Calu3 (cell line): ENCODE measurements at places on chromosomes 2 and 18. TPM values are rescaled to one million over a fixed set of nuclear protein-coding genes. Genes with fewer than 3 reads are reported as not detected.

DNA sequence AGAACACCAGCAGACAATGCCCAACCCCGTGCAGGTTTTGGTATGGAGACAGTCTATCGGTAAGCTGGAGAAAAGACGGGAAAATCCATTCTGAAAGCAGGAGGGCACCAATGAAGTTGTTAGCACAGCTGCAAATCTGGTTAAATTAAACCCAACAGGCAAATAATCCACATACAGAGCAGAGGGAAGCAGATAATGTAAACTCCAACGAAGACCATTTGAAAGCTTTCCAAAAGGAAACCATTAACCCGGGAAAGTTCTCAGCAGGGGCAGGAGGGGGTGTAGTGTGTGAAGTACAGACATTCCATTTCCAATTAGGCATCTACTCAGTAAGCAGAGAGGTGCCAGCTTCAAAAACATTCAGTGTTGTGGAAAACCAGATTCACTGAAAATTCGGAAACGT, 10.3 kb downstream of the EDAR start:
- no peak overlapping the region for H3K4me3 ChIP-seq
- peaks cover 79% of the 10 kb centered on the region for H3K27me3 ChIP-seq
- no peak overlapping the region for H3K27ac ChIP-seq
- no peaks in the 10 kb centered on the region for H3K4me1 ChIP-seq
- H3K36me3 ChIP-seq = no peaks in the 10 kb centered on the region

BIN1 gene
- 52.8 and 54.7 TPM in 2 replicates for total RNA-seq

DNA sequence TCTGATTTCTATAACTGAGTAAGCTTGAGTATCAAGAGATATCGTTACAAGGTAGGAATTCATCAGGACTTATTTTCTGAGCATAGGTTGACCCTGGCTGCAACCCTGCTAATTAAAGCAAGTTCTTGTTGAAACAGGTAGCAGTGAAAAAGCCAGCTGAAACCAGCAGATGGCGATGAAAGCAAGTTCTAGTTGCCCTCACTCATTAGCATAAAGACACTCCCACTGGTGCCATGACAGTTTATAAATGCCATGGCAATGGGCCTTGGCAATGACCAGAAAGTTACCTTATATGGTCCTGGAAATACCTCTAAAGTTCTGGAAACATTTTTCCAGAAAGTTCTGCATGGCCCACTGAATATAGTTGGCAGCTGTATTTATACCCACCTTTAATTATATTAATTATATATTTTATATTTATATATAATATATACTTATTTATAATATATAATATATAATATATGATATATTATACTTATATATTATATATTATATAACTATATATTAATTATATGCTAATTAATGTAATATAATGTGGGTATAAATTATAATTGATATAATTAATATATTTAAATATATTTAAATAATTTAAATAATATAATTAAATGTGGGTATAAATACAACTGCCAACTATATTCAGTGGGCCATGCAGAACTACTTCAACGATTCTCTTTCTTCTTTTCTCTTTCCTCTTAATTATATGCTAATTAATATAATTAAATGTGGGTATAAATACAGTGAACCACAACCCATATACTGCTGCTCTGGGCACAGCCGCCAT, 188.0 kb downstream of the CDH7 start:
- no peaks in the 10 kb centered on the region for H3K36me3 ChIP-seq
- H3K27ac ChIP-seq = no peak overlapping the region
- DNase-seq = peak; percentile 43
- no peak overlapping the region for H3K4me3 ChIP-seq

RELCH gene
- total RNA-seq = 54.5 and 63.9 TPM in 2 replicates

- peaks cover 73% of the 10 kb centered on the region for H3K27me3 ChIP-seq
- DNase-seq = no peak
- no peaks in the 10 kb centered on the region for H3K36me3 ChIP-seq
- H3K4me3 ChIP-seq = no peak overlapping the region
- no peak overlapping the region for H3K27ac ChIP-seq
- H3K4me1 ChIP-seq = no peaks in the 10 kb centered on the region
Observed at GRCh38 chr18:47602273-47602897, 328.1 kb downstream of the SMAD2 start.

GYPC gene
- total RNA-seq = not detected in 2 replicates

GRCh38 chr2:102301867-102302362, 9.4 kb upstream of the IL1RL1 start:
- no peak overlapping the region for H3K27ac ChIP-seq
- peaks cover 50% of the 10 kb centered on the region for H3K27me3 ChIP-seq
- H3K4me3 ChIP-seq = no peak overlapping the region
- no peaks in the 10 kb centered on the region for H3K36me3 ChIP-seq
- DNase-seq = no peak
- H3K4me1 ChIP-seq = no peaks in the 10 kb centered on the region

FBLN7 gene
- total RNA-seq = 0.27 and 0.73 TPM in 2 replicates
